Small intestine (tissue), 16 donors: ENCODE measurements at places on chromosomes 3 and 15.
A peak's percentile ranks its signal among the peaks of the same experiment; 100 is the strongest.

DNA sequence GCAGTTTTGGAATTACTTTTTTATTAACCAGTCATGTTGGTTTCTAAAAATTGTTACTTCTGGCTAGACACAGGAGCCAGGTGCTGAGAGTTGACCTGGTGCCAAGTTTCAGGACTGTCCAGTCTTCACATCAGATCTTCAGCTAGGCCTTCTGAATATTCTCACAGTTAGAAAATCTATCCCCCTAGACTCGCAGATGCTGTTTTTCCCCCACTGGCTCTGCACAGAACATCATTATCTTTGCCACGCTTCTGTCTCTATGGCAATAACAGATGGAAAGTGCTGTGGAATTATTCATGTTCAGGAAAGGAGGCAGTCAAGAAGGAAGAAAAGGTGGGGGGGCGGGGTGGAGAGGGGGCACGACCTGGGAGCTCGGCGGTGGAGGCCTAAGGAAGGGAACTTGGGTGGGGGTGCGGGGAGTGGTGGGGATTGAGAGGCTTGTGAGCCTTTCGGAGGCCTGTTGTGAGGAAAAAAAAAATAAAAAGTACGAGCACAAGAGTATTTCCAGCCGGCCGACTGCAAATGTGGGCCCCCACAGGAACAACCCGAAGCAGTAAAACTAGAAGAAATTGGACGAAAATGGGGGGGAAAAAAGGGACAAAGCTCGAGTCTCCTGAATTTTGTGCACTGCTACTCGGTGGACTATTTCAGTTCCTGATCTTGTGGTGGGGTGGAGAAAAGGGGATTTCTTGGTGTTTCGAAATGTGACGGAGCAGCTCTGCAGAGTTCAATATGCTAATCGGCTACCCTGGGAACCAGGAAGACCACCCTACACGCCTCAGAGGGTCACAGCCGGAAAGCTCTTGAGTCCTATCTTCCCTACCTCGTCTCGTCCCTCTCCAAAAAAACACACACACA lies 1.5 kb upstream of the SKIL start:
- DNase-seq, result peak; percentile 75

GRCh38 chr3:160403796-160404470 lies 4.5 kb downstream of the SMC4 start:
- peak; percentile 35 for DNase-seq

- no peak for DNase-seq
These were observed 66.8 kb upstream of the PTX3 start for GRCh38 chr3:157369727-157370421.

DNA sequence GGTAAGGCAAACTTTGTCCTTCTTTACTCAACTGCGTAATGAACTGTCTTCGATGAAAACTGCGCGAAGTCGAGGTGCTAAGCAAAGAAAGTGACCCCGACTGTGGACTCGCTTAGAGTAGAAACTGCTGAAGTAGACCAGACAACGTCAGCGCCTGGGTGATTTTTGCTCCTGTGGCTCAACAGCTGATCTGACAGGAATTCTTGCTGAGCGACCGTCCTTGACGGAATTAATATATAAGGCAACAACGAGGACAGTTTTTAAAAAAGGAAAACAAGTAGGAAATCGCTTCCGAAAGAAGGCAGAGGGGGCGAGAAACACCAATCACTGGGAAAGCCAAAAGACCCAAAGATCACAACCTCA lies 541 bp downstream of the RPS27L start:
- peak; percentile 77 for DNase-seq

DNA sequence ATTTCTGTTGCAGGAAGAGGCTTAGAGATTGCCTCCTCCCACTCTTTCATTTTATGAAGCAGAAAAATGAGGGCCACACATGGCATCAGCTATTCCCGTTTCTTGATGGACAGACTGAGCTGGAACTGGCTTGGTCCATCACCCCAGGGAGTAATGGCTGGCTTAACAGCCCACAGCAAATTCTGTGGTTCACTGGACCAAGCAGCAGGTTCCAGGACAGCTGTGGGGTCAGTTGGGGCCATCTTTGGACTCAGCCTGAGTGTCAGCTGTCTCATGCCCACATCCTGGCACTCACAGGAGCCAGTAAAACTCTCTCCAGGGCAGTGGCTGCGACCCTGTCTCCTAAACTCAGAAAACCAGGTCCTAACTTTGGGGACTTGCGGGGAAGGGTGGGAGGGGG lies 36.5 kb downstream of the ZDHHC19 start:
- no peak for DNase-seq

DNA sequence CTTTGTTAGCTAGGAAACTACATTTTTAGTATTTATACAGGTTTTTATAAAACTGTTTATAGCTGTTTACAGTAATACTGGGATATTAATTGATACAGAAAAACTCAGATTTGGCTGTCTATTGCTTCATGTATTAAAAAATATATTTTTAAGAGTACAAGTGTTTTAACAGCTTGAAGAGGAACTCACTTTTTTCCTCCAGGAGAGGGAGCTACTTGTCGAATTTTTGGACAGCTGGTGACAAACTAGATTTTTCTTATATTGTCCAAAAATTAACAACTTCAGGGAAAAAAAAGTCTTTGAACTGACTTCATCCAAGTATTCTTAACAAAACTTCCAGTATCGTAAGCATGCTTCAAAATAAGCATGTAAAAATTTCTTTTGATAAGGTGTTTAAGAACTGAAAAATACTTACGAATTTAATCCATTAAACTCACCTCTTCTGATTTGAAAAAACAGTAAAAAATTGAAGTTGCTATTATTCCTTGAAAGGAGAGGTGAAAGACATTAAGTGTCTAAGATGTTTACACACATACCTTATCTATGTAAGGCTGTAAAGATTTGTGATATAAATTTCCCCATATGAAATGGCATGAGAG lies 4.0 kb downstream of the DIPK2A start:
- peak; percentile 30 for DNase-seq

GRCh38 chr3:183807881-183808280 lies 17.5 kb downstream of the MAP6D1 start:
- no peak for DNase-seq

DNA sequence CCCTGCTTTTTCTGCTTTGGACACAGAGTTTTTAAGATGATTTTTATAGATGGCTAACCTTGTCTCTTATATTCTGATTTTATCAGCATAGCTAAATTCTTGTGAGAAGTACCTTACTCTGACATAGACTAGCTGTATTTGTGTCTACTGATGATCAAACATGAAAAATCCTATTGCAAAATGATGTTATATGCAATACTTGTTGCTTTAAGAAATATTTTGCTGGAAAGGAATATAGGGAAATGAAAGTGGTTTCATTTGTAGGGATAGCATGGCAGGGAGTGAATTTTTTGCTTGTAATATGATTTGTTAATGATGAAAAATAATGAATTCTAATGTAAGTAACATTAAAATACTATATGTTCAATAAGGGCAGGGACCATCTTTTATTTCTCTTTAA lies 35.9 kb downstream of the CFAP91 start:
- DNase-seq, result no peak

- DNase-seq, result no peak
These were observed 19.5 kb downstream of the UBE2Q2 start for GRCh38 chr15:75862796-75863195.

GRCh38 chr3:34106879-34107278 lies 308.4 kb downstream of the PDCD6IP start:
- peak; percentile 77 for DNase-seq

DNA sequence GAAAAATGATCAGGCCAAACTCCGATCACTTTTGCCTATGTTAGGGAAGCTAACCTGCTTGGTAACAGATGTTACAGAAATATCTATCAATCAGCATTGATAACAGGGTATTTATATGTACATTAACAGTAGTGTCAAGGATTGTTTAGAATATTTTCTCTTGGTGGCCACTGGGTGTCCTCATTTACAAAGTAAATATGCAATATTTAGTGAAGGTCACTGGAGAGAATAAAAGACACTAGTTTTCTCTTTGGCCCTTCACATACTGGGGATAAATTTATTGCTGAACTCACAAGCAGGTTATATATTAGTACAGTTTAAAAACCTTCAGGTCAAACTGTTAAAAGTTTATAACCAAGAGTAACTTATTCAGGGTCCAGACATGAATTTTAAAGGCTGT lies 69.0 kb downstream of the TIGIT start:
- DNase-seq, result peak; percentile 29

- DNase-seq, result no peak
These were observed 379.5 kb upstream of the DPH6 start for GRCh38 chr15:35925275-35926006.

GRCh38 chr3:131142580-131142979 lies 115.9 kb downstream of the NEK11 start:
- DNase-seq, result no peak

DNA sequence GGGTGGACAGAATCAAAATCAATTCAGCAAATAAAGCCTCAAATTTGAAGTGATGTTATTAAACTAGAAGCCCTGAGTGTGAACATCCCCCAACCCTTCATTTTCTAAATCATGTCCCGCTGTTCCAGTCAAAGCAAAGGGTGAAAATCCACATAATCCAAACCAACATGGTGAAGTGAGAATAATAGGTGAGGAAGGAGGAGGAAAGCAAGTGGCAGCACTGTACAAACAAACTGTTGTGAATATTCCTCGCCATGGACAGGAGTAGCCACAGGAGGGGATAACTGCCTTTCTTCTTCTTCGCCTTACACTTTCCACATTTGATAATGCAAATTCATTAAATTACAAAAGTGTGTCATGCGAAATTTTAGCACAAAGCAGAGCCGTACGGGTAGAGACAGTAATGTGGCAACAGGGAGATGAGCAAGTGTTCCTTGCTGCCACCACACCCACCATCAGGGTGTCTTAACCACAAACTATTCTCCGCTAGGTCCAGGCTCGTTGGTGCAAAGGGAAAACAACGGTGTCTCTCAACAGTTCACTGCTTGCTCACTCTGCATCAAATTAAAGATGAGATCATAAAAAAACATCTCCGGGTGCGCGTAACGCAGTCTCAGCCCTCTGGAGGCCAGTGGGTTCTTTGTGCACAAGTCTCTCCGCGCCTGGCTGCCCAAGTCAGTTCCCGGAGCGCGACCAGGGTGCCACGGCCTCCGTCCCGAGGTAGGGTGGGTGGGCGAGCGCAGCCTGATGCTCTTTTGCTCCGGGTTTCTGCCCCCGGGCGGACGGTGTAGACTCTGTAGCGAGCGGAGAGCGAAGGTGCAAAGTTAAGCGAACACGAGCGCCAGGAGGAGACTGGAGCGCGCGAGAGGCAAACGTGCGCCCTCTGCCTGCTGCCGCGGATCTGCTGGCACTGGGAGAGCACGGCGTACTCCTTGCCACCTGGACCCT lies 6.7 kb downstream of the EPHA3 start:
- DNase-seq, result peak; percentile 40

DNA sequence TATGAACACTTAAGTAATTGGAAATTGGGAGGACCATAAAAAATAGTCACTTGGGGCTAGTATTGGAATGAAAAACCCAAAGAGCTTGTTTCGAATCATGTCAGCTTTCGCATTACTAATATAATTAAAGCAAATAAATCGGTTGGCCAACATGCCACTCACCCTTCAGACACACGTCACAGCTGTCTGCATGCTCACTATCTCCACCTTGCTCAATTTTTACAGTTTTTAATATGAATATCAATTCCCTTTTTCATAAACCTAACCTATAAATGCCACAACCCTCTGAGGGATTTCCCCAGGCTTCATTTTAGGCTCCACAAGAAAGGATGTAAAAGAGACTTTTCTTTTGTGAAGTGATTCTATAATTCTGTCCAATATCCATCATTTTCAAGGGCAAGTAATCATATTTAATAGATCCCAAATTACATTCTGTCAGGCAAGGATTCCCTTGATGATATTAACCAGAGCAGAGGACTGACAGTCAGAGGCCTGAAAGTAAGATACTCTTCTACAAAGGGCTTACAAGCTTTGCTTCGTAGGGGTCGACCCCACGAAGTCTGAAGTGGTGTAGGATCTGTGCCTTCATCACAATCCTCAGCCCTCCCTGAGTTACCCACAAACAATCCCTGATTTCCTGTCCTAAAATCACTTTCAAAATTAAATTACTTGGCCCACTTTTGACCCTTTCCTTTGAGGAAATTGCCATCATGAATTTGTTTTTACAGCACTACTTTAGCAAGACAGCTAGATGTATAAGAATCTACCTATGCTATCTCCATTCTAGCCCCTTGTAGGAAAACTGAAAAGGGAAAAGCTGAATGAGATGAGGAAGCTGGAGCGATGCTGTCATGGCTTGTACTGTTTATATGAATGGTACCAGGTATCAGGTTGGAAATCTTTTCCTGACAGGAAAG lies 44.5 kb downstream of the NANOGP8 start:
- DNase-seq, result no peak

DNA sequence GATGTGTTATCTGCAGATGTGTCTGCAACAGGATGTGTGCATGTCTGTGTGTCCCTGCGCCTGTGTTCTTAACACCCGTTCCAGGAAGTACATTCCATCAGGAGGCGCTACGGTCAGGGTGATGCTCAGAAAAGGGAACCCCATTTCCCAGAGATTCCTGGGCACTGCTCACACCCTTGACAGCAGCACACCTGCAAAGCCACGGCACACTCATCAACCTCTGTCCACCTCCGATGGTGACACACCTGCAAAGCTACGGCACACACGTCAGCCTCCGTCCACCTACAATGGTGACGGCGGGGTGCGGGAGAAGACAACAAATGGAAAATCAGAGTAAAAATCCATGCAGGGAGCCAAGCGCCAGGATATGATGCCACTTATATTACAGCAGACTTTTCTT lies 55.4 kb downstream of the NIPA2 start:
- no peak for DNase-seq

- DNase-seq, result no peak
These were observed 76.4 kb downstream of the GAP43 start for GRCh38 chr3:115699706-115700105.

DNA sequence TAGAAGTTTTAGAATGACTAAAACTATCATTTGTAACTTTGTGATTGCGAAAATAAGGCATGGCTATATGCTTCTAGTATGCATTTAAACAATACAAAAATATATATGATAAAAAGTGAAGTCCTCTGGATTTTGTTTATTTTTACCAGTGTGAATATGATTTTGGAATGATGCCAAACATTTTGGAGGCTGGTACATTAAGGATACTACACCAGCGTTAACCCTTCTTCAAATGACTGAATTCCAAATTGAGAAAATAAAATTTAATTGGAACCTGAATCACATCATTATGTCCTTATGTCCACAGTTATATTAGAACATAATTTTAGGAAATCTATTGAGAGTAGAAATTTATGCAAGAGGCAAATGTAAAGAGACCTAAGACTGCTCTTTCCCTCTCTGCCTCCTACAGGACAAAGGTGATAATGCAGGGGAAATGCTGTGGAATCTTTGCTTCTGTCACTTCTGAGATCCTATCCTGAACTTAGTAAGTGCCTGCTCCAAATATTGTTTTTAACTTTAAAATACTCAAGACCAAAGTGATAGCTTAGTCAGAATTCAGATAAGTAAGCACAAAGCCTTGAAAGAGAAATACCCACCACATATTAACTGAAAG lies 121.1 kb upstream of the NANOGP8 start:
- DNase-seq, result no peak
